ENCODE measurements at places on chromosomes 13 and 19.
A peak's percentile ranks its signal among the peaks of the same experiment; 100 is the strongest.

- DNase-seq = no peak
Observed at GRCh38 chr13:83184819-83185218, 697.5 kb downstream of the SLITRK1 start.

DNA sequence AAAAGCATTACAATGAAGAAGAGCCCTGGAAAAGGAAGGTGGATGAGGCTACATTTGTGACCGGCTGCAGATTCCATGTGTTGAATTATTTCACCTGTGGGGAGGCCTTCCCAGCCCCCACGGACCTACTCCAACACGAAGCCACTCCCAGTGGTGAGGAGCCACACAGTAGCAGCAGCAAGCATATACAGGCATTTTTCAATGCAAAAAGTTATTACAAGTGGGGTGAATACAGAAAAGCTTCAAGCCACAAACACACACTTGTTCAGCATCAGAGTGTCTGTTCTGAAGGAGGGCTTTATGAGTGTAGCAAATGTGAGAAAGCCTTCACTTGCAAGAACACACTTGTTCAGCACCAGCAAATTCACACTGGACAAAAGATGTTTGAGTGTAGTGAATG is 5.0 kb downstream of the ZNF551 start:
- DNase-seq = no peak

DNA sequence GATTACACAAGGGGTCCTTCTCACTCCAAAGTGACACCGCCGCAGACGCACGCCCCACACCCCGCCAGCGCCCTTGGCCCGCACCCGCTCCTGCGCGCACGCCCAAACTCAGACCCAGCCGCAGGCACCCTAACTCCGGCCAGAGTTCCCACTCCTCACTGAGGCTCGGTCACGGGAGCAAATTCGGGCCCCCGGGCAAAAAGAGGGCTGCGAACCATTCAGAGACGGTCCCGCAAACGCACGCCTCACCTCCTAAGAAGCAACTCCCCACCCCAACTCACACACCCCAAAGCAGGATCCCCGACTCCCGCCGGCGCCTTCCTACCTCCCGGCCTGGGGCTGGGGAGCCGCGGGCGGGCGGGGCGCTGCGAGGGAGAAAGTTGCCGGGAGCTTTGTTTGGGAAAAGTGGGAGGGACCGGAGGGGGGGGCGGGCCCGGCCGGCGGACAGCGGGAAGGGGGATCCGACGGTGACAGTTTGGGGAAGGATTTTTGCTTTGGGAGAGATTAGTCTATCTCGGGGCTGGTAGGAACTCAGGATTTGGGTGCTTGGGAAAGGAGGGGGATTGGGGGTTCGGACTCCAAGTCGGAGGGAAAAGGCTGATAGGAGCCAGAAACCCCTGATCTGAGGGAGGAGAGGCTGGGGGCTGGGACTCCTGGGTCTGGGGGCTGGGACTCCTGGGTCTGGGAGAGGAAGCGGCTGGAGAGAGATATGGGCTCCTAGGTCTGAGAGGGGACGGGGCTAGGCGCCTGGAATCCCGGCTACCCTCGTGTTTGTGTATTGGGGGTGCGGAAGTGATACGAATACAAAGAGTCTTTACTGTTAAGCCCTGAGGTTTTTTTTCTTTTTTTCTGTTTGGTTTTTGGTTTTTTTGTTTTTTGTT is at the start of gene TEAD2:
Gene TEAD2 (minus strand): TSS at position 369 of the 881 bp plus-strand sequence. CDS start 2,341 bp downstream, outside the sequence.
- no peak for DNase-seq

GRCh38 chr13:80447747-80448146 is 106.8 kb upstream of the SPRY2 start:
- no peak for DNase-seq

- DNase-seq = peak; percentile 23
Observed at GRCh38 chr19:35000647-35001501, 751 bp downstream of the GRAMD1A start.

DNA sequence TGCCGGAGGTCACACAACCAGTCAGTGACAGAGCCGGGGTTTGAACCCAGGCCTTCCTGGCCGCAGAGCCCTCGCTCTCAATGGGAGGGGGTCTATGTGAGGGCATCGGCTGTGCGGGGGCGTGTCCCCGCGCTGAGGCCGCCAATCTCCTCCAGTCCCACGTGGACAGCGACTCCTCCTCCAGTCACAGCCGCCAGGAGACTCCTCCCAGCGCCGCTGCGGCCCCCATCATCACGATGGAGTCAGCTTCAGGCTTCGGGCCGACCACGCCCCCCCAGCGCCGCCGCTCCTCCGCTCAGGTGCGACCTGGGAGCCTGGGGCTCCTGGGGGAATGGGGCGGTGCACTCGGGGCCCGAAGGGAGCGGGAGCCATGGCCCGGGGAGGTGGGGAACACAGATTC is 6.0 kb downstream of the SPRED3 start:
- peak; percentile 51 for DNase-seq

DNA sequence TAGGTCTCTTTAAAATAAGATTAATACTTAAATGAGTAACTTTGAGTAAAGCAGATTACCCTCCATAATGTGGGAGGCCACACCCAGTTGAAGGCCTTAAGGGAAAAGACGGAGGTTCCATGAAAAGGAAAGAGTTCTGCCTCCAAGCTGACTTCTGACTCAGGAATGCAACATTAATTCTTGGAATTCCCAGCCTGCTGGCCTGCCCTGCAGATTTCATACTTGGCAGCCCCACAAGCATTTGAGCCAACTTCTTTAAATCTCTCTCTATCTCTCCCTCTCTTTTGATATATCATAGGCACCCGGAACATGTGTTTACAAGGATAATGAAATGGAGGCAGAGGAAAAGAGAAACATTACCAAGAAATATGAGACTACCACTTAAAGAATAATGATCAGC is 902.3 kb upstream of the MIR17HG start:
- DNase-seq = no peak

DNA sequence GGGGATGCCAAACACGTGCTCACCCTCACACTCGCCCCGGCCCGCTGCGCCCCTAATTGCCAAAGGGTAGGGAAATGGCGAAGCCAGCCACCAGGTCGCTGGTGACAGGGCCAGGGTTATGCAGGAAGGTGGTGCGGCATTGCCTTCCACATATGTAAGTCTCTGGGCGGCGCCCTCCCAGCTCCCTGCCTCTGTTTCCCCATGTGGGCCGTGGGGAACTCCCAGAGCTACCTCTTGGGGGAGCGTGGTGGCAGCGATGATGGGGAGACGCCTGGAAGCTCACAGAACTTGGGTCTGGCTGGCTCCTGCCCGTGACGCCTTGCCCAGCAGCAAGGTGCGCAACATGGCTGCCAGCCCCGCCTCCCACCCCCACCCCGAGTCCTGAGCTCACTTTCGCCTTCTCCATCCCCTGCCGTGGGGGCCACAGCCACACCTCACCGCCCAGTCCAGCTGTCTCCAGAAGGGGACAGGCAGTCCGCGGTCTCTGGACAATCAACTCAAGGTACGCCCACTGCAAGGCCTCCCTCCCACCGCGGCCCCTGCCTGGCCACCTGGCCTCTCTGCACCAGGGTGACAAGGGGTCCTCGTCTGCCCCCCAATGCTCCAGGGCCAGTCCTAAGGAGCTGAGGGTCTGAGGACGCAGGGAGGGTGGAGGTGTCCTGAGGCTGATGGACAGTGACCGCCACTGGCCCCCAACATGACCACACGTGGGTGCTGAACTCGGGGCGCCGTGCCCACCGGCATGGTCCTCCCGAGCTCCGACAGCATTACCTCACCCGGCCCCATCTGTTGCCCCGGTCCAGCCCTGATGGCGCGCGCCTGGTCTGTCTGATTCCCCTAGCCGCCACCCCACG is 6.6 kb downstream of the C19orf25 start:
- DNase-seq = no peak

DNA sequence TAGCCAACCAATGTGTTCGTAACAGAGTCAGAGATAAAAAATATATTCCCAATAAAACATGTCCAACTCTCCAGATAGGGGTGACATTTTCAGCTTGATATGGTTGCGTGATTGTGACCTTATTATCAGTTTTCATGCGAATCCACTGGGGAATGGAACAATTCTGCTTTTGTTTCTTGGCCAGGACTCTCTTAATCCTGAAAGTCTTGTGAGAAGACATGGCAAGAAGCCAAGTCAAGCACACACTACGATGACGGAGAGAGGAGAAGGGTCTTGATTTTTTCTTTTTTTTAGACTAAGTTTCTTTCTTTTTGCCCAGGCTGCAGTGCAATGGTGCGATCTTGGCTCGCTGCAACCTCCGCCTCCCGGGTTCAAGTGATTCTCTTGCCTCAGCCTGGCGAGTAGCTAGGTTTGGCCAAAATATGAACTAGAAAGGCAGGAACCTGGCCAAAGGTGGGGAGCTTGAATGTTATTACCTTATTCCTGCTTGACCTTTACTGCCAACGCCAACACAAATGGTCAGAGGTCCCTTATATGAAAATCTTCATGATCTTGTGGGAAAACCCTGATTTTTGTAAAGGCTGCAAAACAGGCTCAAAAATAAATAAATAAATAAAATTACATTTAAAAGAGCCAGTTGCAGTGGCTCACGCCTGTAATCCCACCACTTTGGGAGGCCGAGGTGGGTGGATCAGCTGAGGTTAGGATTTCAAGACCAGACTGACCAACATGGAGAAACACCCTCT is 14.5 kb downstream of the ZNF816 start:
- no peak for DNase-seq

GRCh38 chr19:12783291-12783848 is 7.9 kb upstream of the JUNB start:
- no peak for DNase-seq

DNA sequence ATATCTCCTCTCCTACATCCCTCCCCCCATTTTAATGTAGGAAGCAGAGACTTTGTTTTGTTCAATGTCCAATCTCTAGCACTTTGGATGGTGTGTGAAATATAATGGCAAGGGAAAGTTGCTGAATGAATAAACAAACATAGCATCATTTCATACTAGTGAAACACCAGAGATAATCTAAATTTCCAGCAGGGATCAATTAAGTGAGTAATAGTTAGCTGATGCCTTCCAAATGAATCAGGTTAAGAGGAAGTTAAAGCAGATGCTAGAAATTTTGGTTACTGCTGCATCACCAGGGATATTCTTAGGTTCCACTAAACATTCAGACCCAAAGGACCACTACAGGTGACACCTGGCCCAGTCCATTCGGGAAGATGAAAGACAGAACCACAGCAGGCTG is 8.1 kb downstream of the MRPS31 start:
- no peak for DNase-seq

- no peak for DNase-seq
Observed at GRCh38 chr19:15318241-15318691, 14.1 kb downstream of the BRD4 start.

GRCh38 chr13:63501702-63502101 is 2086.1 kb upstream of the PCDH20 start:
- DNase-seq = no peak

DNA sequence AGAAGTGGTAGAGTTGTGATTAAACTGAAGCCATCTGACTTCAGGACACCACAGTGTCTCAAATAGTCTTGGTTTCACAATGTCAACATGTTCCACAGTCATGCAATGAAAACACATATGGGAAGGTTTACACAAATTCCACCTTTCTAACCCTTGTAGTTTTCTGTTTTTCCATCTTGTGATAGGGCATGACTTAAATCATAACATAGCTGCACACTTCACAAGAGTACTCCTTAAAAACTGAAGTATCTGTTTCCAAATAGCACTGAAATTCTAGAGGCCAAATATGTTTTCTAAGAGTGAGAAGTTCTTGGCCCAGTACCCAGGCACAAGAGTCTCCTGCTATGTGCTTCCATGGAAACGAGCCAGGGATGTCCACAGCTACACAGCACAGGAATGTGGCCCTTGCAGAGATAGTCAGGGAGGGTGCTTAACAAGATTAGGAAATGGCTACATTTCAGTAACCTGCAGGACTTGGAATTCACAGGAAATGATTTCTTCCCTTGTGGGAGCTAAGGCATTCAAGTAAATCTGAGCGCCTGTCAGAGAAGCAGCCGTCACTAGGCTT is 269.1 kb downstream of the NDFIP2 start:
- no peak for DNase-seq

GRCh38 chr19:50639121-50640112 is at the start of gene SYT3:
Gene SYT3 (minus strand): TSS chr19:50639881. CDS start chr19:50637411, 2,470 bp downstream.
- DNase-seq = no peak

- DNase-seq = no peak
Observed at GRCh38 chr13:85108356-85108755, 690.9 kb downstream of the SLITRK6 start.

DNA sequence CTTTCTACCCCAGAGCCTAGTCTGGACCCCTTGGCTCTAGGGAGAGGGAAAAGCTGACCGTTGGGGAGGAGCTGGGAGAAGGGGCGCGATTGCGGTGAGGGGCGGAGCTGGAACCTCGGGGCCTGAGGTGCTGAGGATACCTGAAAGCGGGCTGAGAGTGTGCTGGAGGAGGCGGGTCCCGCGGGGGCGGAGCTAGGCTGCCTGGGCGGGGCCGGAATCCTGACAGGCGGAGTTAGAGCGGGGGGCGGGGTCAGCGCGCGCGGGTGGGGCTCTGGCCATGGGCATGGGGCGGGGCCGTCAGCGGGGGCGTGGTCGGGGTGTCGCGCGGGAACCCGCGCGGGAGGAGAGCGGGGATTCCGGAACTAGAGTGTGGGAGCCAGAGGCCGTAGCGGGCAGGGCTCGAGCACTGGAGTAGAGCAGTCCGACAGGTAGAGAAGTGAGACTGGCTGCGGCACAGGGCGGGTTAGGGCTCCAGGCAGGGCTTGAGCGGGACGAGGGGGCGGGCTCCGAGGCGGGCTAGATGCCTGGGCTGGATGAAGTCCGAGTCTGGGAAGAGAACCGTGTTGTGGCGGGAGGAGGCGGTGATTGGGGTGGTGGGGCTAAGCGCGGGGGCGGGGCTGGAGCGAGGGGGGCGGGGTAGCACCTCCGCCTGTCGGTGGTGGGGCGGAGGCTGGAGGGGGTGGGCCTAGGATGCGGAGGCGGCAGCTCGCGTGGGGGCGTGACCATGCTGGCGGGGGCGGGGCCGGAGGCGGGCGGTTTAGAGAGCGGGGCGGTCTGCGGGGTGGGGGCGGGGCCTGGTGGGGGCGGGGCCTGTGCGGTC is at the start of gene INAFM1:
Gene INAFM1 (plus strand): TSS at position 815 of the 820 bp plus-strand sequence. CDS start 35 bp downstream, outside the sequence.
- DNase-seq = peak; percentile 100

DNA sequence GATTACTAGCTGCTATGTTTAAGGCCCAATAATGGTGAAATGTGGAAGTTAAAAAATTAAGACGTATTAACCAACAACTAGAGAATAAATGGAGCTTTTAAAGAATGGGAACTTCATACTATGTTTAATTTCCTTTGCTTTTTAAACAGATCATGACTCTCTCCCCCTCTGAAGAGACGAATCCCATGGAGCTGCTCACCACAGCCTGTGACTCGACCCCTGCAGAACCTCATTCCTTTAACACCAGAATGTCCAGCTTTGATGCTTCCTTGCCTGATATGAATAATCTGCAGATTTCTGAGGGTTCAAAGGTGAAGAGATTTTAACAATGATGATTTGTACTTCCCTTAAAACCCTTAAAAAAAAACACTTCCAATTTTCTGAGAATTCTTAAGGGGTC is 53.0 kb downstream of the ZAR1L start:
- no peak for DNase-seq

GRCh38 chr19:33868788-33869412 is 72.2 kb downstream of the KCTD15 start:
- DNase-seq = no peak

- no peak for DNase-seq
Observed at GRCh38 chr19:307111-307531, 15.9 kb upstream of the PLPP2 start.

DNA sequence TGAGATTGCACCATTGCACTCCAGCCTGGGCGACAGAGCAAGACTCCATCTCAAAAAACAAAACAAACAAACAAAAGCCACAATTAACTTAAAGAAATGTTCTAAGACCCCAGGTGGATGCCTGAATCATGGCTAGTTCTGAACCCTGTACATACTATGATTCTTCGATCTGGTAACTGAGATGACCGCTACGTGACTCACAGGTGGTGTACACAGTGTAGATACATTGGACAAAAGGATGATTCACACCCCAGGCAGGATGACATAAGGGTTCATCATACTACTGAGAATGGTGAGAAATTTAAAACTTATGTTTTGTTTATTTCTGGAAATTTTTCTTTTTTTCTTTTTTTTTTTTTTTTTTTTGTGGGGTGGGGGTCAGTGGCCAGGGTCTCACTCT is 6.5 kb downstream of the ZNF426 start:
- no peak for DNase-seq
